Activated T-helper 1 cell treated with anti-CD3 and anti-CD28 coated beads, Interleukin-2, amount 50 U/mL, for 16 hours (primary cell): ENCODE measurements at places on chromosomes 5 and 9.

DNA sequence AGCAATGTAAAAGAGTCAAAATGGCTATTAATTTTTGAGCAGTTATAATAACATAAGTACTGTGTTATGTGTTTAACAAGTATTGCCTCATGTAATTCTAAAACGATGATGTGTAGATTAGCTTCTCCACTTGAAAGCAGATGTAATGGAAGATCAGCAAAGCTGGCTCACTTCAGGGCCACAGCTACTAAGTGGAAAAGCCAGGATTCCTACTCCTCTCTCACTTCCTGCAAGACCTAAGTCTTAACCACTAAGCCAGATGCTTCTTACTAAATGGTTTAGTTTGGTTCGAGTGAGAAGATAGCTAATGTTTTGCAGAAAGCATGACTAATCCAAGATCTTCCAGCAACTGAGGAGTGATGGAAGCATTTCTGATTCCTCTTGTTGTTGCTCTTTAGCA lies 15.7 kb upstream of the TNC start:
- no peak for DNase-seq

GRCh38 chr9:120534266-120534665 lies 45.7 kb downstream of the CDK5RAP2 start:
- no peak for DNase-seq

GRCh38 chr5:169655353-169655752 lies 18.3 kb downstream of the DOCK2 start:
- DNase-seq: no peak

DNA sequence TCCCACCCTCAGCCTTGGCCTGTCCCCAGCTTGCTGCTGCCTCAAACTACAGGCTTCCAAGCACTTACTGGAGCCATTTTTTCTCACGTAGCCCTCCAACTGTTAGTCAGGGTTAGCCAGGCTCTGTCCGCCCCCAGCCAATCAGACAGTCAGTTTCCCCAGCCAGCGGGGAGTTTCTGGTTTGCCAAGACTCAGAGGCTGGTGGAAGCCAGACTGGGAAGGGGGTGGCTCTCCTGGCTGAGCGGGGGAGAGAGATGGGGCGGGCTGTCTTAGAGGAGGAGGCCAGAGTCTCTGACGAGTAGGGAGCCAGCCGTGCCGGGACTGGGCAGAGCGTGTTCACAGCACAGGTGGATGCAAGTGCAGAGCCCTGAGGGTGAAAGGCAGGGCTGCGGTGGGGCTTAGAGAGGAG lies 15.3 kb downstream of the PROP1 start:
- DNase-seq: no peak

GRCh38 chr9:83313781-83314180 lies 224.4 kb downstream of the FRMD3 start:
- no peak for DNase-seq

DNA sequence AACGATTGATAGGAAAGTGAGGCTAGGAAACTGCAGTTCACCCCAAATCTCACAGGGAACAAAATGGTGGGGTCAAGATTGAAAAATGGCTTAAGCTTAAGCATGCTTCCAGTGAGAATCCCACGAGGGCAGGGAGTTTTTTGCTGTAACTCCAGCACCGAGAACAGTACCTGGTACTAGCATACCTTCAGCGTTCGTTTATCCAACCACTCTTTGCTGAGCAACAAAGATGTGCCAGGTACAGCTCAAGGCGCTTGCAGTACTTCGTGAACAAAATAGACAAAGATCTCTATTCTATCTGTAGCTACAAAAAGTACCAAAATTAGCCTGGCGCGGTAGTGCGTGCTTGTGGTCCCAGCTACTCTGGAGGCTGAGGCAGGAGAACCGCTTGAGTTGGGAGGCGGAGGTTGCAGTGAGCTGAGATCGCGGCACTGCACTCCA lies 778 bp upstream of the PPP6C start:
- DNase-seq: no peak

- no peak for DNase-seq
Measured at GRCh38 chr5:55308254-55308836, 556 bp downstream of the MTREX start.

GRCh38 chr5:21802869-21803490 lies 1050.2 kb downstream of the CDH12 start:
- no peak for DNase-seq

GRCh38 chr9:101509572-101509971 lies 24.1 kb upstream of the RNF20 start:
- DNase-seq: no peak

DNA sequence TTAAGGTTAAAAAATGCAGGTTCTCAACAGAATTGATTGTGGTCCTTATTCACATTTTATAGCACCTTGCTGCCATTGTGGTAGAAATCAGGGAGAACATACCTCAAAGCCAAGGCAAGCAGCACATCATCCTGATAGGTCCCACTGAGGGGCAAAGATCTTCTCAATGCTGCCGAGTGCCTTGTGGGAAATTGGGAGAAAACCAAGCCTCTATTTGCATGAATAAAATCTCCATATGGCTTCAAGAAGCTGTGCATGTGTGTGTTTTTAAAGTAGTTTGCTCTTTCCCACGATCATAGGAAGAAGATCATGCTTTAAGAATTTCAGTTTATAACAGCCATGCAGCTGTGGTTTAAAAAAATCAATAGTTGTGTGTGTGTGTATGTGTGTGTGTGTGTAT lies 216.9 kb upstream of the FBXL7 start:
- DNase-seq: no peak

DNA sequence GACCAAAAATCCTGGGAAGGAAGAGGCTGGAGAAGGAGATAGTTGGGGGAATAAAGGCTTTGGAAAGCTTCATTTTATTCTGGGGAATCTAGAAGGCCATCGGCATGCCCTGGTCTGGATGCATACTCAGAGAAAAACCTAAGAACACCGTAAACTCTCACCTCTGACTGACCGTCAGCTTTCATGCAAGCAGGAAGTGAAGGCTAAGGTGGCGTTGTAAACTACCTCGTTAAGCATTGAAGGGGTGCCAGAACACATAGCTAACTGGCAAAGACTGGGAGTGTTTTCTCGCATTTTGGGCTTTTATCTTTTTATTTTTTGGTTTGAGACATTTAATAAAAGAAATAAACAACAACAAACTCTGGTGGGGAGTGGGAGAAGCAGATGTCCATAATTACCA lies 2.6 kb upstream of the SLC38A9 start:
- DNase-seq: no peak

- DNase-seq: no peak
Measured at GRCh38 chr5:77937015-77937908, 161.1 kb upstream of the TBCA start.

- no peak for DNase-seq
Measured at GRCh38 chr5:120405286-120405864, 58.7 kb upstream of the PRR16 start.

DNA sequence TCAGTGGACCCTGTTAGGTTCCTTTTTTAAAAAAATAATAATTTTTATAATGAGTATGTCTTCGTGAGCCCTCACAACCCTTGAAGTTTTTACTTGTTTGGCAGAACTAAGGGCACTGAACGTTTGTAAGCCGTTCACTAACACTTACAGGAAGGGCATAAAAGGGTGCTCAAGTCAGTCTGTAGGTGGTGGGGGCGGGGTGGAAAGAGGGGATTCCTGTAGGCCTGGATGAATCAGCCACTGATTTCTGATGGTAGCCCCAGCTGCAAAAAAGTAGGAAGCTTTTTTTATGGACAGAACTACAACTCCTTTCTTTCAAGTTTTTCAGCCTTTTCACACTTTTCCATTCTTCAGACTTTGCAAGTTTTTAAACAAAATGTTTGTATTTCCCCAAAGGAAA lies 35.8 kb downstream of the PIK3R1 start:
- DNase-seq: peak; percentile 34

GRCh38 chr9:21875893-21876292 lies 73.5 kb downstream of the MTAP start:
- no peak for DNase-seq

DNA sequence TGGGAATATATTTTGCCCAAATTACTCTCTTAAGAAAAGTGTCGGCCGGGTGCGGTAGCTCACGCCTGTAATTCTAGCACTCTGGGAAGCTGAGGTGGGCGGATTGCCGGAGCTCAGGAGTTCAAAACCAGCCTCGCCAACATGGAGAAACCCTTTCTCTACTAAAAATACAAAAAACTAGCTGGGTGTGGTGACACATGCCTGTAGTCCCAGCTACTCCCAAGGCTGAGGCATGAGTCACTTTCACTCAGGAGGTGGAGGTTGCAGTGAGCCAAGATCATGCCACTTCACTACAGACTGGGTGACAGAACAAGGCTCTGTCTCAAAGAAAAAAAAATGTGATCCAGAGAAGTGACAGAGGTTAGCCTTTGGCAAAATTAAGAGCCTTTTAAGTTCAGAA lies 26.4 kb upstream of the TMEM171 start:
- no peak for DNase-seq

- DNase-seq: no peak
Measured at GRCh38 chr9:121711797-121712196, 60.4 kb downstream of the DAB2IP start.

- DNase-seq: no peak
Measured at GRCh38 chr5:32589942-32590869, 4.8 kb downstream of the SUB1 start.

DNA sequence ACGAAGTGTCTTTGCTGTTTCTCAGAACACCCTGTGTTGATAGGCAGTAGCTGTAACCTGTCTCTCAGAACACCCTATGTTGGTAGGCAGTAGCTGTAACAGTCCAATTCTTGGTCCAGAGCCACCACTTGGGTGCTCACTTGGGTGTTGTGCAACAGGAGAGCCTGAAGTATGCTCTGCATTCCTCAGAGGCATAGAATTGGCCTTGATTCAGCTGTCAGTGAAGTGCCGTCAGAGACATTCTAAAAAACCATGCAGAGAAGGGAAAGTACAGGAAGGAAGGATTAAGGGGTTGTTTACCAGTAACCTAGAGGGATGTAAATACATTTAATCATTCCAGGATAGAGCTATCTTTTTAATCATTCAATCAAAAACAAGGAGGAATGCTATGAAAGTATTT lies 231.2 kb downstream of the ARRDC3 start:
- no peak for DNase-seq

GRCh38 chr5:78295035-78295961 lies 800 bp upstream of the AP3B1 start:
- peak; percentile 37 for DNase-seq

GRCh38 chr9:137674976-137675320 lies 56.1 kb downstream of the EHMT1 start:
- DNase-seq: no peak

- DNase-seq: no peak
Measured at GRCh38 chr5:14397717-14398116, 183.9 kb upstream of the OTULINL start.

DNA sequence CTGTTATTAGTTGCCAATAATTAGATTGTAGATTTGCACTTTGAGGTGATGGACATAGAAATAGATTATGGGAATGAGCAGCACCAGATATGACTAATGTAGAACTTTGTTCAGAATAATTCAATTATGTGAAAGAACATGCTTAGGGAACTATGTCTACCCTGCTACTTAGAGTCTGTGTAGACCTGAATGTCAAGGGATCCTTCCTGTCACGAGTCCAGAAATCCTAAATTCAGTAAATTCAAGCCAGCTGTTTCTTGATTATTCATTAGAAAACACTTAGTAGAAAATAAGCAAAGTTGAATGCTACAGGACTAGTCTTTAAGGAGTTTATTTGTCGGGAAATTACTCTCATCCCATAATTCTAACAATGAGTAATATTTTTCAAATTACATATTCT lies 887.3 kb upstream of the SEMA6A start:
- DNase-seq: no peak
